Activated CD4-positive, alpha-beta T cell treated with anti-CD3 and anti-CD28 coated beads, Interleukin-10, Interleukin-2, amounts not matched to agents 100 ng/mL and 50 ng/mL, durations not matched to agents 16 hours and 8 hours (primary cell): ENCODE measurements at places on chromosomes 6 and 20.

DNA sequence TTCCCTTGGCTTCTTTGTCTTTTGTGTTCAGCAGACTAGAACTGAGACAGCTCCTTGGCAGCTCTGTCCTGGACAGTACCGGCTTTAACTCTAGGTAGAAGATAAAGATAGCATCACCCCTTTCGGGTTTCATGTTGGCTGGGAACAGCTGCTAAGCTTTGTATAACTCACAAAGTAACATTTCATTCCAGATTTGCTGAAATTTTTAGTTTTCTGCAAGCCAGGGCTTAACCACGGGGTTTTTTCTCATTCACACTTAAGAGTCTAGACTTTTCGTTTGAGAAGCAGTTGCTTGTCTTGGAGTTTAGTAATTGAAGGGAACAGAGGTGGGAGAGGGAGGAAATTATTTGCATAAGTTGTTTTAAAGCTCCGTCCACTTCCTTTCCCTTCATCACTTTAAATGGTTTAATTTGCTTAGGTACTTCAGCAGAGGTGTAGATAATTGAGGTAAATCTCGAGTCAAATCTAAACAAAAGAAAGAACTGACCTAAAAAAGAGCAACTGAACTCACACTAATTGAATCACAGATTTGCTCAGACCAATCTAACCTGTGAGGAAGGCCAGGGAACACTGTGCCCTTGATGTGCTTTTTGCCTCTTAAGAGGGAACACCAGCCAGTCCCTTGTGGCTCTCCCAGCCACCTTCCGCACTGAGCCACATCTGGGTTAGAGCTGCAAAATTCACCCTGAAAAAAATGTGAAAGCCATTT lies 48.3 kb downstream of the RREB1 start:
- no peak for DNase-seq

- DNase-seq: no peak
These were observed 1.3 kb upstream of the CDYL start for GRCh38 chr6:4774715-4775493.

- DNase-seq: no peak
These were observed 2.4 kb downstream of the ADGRG6 start for GRCh38 chr6:142304241-142304640.

GRCh38 chr20:63896264-63897105 lies 1.6 kb downstream of the DNAJC5 start:
- peak; percentile 47 for DNase-seq

DNA sequence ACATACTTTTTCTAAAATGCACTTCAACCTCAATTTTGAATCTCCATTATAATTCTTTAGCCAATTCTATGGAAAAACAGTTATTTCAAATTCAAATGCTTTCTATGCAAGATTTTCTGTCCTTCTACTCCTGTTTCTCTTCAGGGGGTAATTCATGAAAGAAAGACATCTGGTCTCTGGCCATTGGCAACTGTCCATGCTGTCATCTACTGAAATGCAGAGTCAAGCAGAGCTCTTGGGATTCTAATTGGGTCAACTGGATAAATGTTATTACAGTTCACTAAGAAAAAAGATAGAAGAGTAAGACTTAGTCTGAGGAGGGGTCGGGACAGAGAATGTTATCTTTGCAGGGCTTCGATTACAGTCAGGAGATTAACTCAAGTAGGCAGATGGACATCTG lies 22.0 kb upstream of the BMP5 start:
- no peak for DNase-seq

DNA sequence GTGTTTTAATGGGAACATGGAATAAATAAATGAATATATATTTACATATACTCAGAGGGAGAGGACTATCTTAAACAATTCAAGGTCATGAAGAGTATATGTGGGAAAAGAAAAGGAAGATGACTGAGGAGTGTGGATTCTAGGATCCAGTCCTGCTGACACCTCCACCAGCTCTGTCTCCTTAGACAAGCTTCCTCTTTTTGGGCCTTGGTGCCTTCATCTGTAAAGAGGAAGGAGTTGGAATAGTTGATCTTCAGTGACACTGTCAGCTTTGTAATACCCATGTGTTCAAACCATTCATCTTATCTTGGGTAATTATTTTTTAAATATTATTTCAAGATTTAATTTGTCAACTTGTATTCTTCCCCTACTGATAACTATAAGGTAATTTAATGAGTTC lies 338.0 kb downstream of the ADGRB3 start:
- no peak for DNase-seq

DNA sequence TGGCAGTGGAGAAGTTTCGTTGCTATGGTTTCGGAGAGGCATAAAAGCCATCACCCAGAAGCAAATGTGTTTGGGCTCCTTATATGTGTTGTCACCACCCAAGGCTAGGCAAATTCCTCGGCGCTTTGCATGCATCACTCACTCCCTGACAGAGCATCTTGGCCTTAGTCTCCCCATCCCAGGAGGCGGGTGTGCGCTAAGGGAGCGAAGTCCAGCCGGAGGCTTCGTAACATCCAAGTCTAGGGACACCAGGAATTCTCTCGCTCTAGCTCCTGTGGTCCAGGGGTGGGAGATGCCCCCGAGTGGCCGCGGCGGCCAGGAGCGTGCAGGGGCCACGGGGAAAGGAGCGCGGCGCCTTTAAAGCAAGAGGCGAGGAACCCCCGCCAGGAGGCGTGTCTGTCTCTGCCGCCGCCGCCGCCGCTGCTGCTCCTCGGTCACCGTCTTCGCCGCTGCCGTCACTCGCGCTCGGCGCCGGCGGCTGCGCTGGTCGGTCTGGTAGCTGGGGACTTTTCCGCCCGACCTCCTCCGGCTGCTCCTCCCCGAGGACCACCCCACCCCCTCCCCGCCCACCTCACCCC lies at the start of gene GRIK2:
TSS of gene GRIK2 (plus strand) at position 458 of the 578 bp plus-strand sequence.
- peak; percentile 18 for DNase-seq

- DNase-seq: no peak
These were observed 16.2 kb downstream of the CST7 start for GRCh38 chr20:24965065-24965919.

GRCh38 chr20:45752746-45753145 lies 30.6 kb downstream of the SPINT4 start:
- DNase-seq: peak; percentile 60

- no peak for DNase-seq
These were observed 81.9 kb downstream of the CRYBG1 start for GRCh38 chr6:106442395-106442794.

DNA sequence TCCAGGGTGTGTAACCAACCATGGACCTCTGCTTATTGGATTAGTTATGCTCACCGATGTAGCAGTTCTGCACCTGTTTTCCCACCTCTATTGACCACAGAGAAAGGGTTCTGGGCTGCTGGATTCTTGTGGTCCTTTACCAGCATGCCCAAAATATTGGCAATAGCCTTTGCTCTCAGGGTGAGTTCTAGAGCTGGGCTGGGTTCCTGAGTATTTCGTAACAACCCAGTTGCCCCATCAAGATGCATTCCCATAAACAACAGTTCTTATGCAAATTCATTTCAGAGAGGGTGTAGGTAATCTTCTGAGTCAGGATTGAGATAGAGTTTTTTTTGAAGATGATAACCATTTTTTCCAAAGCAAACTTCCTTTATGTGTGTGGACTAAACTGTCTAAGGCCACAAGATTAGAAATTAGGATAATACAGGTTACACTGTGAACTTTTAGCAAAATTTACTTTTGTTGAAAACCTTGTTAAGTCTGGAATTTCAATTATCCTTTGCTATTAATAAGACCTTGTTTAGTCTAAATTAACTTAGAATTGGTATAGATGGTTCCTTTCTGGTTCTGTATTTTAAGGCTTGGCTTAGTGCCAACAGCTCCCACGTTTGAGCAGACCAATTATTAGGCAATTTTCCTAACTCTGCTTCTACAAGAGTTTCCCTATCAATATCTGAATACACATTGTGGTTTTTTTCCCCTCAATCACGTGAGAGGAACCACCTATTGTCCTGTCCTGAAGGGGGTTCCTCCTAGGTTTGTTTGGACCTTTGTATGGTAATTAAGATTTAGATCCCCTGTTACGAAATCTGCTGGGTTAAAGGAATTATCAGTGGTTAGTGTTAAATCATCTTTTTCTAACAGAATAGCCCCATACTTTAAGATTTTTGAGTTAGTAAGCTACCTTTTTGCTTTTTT lies 46.1 kb downstream of the TBX18 start:
- DNase-seq: no peak

DNA sequence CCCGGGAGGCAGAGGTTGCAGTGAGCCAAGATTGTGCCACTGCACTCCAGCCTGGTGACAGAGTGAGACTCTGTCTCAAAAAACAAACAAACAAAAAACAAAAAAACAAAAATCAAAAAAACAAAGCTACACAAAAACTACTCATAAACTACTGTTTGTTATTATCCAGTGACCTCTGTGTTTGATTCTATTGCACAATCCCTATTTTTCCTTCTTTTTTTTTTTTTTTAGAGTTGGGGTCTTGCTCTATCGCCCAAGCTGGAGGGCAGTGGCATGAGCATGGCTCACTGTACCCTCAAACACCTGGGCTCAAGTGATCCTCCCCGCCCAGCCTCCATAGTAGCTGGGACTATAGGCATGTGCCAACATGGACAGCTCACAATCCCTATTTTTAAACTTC lies 92.7 kb downstream of the FAM217A start:
- no peak for DNase-seq

GRCh38 chr6:129844118-129844891 lies 16.8 kb downstream of the TMEM244 start:
- no peak for DNase-seq

DNA sequence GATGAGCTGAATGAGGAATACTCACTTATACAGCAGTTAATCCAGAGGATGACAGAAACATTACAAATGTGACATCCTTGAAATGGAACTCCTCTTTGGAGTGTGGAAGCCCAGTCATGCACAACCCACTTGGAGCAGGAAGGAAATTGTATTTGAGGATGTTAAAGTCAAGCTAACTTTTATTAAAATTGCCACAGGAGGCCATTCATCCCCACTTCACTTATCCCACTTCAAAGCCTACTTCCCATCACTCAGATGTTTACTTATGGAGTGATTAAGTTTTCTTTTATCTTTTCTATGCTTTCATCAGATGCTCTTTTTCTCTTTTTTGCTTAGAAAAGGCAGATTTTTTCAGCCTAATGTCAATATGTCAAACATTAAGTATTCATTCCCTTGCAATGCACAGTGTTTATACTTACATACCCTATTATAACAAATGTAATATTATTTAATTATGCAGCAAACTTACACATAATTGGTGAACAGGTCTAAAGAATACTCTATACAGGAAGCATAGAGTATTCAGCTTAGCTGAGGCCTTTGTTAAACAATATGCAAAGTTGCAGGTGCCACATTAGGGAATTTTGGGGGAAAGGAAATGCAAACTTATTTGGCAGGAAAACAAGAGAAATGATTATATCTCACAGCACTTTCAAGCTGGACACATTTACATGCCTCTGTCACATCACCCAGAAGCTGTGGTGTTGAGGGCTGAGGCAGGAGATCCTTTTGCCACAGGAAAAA lies 148.9 kb downstream of the KHDC1L start:
- no peak for DNase-seq

DNA sequence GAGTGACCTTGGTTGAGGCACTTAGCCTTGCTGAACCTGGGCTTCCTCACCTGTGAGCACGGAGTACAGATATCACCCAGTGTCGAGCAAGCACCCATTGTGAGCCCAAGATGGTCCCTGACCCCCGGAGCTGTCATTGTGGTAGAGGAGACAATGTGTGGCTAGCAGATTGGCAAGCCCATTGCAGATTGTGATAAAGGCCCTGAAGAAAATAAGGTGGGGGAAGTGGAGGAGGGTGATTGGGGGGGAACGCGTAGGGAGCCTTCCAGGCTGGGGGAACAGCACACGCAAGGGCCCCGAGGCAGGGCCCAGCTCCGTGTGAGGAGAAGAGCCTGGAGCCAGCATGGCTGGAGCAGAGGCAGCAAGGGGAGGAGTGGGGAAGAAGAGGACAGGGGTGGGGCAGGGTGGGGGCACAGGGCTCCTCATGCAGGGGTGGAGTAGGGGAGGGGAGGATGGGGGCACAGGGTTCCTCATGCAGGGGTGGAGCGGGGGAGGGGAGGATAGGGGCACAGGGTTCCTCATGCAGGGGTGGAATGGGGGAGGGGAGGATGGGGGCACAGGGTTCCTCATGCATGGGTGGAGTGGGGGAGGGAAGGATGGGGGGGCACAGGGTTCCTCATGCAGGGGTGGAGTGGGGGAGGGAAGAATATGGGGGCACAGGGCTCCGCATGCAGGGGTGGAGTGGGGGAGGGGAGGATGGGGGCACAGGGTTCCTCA lies 7.0 kb downstream of the CEBPB start:
- DNase-seq: no peak

GRCh38 chr20:57322476-57322875 lies 7.1 kb upstream of the SPO11 start:
- no peak for DNase-seq

- no peak for DNase-seq
These were observed 229.4 kb downstream of the TBC1D7 start for GRCh38 chr6:13098793-13099570.

DNA sequence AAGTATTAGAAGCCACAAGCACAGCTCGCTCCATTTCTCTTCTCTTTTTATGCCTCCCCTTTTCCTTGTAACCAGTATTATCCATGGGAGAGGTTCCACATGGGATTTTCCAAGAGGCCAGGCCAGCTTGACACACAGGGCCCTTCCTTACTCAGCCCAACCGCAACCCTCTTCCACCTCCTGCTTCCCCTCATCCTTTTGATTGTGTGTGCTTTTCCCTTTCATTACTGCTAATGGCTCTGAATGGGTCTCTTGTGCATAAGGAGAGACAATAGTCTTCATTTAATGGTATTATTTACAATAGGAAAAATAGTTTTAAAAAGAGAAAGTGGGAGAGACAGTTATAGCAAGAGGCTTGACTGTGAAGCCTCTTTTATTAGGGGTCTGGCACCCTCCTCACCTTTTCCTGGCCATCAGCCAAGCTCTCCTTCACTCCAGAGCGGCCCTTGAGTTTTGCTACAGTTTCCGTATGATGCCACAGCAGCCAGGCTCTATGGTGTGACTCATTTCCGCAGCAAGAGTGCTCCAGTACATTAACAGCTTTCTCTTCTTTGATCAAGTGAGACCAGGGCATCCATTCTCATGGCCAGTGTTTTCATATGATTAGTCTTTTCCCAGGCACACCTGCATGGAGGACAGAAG lies 579.5 kb downstream of the TFAP2B start:
- DNase-seq: no peak

GRCh38 chr6:141164042-141164743 lies 968.5 kb upstream of the GJE1 start:
- no peak for DNase-seq

GRCh38 chr20:51536116-51537069 lies 6.1 kb downstream of the NFATC2 start:
- no peak for DNase-seq

GRCh38 chr6:149963212-149963461 lies 606 bp upstream of the ULBP1 start:
- DNase-seq: peak; percentile 60

GRCh38 chr20:57658833-57659516 lies 38.7 kb upstream of the ZBP1 start:
- no peak for DNase-seq

DNA sequence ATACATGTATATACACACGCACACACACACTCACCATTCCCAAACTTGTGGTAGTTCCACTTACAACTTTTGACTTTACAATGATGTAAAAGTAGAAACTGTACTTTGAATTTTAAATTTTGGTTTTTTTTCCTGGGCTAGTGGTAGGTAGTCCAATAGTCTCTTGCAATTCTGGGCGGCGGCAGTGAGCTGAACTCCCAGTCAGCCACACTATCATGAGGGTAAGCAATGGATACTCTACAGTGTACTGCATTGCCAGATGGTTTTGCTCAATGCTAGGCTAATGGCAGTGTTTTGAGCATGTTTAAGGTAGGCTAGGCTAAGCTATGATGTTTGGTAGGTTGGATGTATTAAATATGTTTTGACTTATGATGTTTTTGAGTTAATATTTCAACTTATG lies 136.2 kb upstream of the GPR6 start:
- DNase-seq: no peak
